NCI-H748 treated with DMSO at 0.1 percent for 48 hours (cell line): ENCODE measurements at places on chromosomes 2 and 18.
A peak's percentile ranks its signal among the peaks of the same experiment; 100 is the strongest.

DNA sequence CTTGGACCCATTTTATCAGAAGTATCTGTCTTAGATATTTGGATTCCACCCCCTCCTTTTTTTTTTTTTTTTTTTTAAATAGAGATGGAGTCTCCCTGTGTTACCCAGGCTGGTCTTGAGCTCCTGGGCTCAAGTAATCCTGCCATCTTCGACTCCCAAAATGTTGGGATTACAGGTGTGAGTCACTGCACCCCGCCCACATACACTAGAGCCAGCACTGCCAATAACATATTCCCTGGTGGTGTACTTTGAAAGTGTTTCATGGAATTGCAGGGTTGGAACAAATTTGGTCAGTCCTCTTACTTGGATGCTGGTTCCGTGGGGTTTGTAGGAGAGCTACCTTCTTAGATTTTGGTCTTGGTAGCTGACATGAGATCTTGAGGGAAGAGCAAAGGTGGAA, 15.0 kb downstream of the PDCL3 start:
- no peak for DNase-seq

DNA sequence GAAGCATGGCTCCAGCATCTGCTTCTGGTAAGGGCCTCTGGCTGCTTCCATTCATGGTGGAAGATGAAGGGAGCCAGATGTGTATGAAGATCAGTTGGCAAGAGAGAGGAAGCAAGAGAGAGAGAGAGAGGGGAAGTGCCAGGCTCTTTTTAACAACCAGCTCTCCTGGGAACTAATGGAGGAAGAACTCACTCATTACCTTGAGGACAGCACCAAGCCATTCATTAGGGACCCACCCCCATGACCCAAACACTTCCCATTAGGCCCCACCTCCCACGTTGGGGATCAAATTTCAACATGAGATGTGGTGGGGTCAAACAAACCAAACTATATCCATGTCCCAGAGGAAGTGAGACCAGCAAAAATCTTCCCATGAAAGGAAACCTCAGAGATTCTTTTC, 124.8 kb upstream of the SIX2 start:
- DNase-seq, result peak; percentile 3

- DNase-seq, result no peak
Measured at GRCh38 chr18:12086249-12086648, 7.4 kb upstream of the ANKRD62 start.

DNA sequence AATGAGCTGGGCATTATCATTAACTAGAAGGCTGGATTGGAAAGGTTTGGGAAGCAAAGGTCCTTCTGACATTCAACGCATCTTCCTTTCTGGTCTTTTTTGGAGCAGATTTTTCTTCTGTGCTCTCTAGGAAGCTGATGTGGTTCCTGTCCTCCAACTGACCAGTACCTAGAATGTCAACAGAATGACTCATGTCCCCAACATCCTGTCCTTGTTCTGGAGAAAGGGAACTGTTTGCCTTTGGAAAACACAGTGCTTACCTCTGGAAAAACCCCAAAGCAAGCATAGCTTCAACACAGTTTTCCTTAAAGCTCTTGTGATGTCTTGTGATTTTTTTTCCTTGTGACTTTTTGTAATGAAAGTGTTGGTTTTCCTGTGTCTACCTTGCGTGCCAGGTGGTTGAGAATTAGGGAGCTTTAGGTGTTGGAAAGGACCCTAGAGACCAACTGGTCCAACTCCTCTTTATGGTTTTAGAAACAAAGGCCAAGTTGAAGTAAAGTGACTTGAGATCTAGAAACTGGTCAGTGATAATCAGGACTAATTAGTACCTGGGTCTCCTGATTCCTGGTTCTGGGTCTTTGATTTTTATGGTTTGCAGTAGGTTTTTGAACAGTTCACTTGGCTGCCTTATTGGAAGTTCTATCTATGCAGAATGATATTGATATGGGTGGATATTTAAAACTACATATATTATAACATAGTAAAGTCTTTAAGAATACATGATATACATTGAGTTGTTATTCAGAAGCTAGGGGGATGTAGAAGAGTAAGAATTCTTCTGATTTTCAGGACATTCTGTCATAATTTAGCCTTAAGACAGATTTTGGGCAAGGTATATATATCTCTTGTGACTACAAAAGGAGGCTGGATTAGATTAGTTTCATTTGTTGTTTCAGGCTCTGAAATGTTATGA, 70.5 kb downstream of the FMNL2 start:
- DNase-seq, result no peak

- DNase-seq, result no peak
Measured at GRCh38 chr18:10343778-10344177, 110.7 kb upstream of the APCDD1 start.

DNA sequence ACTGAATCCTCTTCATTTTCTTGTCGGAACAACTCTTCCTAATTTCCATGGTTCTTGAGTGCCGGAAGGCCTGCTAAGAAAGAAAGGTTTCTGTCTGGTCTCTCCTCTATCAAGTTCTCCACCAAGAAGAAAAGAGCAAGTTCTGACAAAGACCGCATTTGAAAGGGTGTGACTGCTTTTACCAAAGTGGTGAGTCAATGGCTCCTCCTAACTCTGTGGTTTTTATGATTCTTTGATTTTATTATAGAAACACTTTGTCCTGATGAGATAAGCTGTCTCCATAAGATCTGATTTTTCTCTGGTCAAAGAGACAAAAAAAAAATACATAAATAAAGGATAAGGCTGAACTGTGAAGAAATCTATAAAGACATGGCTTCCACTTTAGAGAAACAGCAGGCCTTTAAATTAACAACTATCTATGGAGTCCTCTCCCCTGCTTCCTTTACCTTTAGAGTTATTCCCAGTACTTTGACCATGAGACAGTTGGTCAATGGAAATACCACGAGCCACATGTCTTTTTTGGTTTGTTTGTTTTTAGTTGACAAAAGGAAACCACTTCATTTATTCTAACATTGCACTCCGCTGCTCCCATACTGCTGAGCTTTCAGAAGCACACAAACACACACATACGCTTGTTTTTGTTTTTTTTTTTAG, 67.7 kb downstream of the REL start:
- DNase-seq, result no peak
